ENCODE measurements at places on chromosomes 1 and 21.

DNA sequence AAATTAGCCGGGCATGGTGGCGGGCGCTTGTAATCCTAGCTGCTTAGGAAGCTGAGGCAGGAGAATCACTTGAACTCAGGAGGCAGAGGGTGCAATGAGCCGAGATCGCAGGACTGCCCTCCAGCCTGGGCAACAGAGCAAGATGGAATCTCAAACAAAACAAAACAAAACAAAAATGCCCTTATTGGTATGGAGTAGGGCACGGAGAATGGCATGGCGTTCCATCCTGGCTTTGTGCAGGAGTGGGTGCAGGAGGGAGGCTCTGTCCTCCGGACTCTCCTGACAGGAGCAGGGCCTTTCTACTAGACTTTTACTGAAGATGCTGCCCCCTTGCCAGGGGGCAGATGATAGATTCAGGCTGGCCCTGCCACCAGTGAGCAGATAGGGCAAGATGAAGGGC lies 1.0 kb downstream of the TMEM61 start:
- no peak for DNase-seq

DNA sequence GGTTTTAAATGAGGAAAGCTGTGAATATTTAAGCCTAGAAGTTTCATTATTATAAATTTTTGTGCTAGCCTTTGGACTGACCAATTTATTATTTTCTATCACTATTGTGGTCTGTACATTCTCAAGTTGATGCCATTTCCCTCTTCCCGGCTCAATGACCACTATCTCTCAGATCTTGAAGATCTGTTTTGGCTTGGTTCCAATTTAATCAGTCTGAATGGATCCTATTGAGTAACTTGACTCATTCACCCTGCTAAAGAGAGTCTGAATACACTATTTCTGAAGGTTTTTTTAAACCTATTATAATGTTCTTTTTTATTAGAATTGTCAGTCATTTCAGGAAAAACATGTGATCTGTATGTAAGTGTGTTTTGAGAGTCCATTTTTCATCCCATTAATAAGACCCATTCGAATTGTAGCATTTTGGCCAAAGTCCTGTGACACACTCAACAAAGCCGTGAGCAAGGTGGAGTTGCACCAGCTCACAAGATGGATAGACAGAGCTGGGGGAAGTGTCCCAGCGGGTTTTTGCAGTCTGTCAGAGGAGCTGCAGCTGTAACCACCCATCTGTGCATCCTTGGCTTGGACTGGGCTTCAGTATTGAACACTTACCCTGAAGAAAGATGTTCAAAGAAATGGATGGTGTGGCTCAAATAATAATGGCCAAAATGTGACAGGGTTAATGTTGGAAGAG lies 145.6 kb downstream of the NFIA start:
- DNase-seq = no peak

- DNase-seq = no peak
Observed at GRCh38 chr1:96365076-96365475, 356.5 kb upstream of the PTBP2 start.

DNA sequence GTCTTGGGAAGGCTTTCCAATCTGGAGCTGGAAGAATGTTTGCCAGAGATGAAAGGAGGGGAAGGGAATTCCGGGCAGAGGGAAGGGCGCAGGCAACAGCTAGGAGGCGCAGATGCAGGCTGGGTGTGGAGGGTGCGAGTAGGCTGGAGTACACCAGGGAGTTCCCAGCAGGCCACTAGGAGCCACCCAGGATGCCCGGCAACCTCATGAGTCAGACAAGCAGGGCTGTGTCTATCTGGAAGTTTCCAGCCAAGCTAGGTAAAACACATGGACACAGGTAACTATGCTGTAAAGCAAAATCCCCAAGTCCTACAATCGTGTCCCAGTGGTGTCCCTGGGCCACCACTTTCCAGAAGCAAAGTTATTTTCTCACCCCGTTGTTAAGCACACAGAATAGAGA lies 990 bp upstream of the NBL1 start:
- no peak for DNase-seq

DNA sequence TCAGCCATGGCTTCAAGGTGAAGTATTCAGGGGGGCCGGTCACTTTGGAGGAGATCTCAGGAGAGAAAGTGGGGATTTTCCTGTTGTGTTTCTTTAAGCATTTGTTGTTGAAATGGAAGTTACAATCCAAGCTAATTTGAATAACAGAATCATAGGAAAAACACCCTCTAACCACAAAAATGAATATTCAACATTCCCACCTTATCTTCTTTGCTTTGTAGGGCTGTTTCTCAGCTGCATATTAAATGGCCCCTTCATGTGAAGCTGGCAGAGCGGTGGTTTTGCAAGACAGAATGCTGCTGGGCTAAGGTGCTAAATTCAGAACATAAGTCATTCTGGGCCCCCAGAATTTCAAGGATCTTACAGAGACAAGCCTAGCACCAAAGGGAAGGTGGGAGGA lies 279.0 kb downstream of the RRAGC start:
- DNase-seq = no peak

GRCh38 chr21:41294548-41295231 lies 21.9 kb upstream of the FAM3B start:
- DNase-seq = no peak

DNA sequence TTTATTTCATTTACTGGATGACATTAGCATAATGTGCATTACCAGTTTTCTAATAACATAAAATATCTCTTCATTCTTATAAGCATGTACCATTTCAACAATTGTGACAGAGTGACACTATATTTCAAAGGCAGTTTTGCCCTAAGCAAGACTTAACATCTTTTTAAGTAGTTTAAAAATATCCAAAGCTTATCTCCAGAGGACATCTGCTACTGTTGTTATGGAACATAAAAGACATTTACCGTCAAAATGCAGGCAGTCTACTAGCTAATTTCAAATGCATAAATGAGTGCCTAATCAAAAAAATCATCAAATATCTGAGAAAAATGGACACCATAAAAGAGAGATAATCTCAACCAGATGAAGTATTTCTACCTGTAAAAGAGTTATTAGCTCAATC lies 782.4 kb upstream of the BRINP3 start:
- DNase-seq = no peak

GRCh38 chr1:203505526-203506204 lies 11.7 kb downstream of the OPTC start:
- no peak for DNase-seq

DNA sequence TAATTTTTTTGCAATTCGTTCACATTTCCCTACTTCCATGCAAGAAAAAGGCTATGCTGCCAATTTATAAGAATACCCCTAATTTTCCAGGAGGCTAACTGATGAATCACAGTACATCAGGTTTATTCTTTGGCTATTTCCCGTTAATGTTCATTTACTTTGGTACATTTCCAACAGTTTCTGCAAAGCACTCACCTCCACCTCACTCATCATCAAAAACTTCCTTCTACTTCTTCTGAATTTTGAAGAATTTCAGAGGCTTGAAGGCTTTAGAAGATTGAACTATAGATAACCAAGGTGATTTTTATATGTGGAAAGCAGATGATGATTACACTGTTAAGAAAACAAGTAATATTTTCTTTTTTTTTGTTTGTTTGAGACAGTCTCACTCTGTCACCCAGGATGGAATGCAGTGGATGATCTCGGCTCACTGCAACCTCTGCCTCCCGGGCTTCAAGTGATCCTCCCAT lies 60.5 kb upstream of the HP1BP3 start:
- DNase-seq = no peak

- DNase-seq = no peak
Observed at GRCh38 chr1:39170731-39171667, 33.5 kb upstream of the MACF1 start.

DNA sequence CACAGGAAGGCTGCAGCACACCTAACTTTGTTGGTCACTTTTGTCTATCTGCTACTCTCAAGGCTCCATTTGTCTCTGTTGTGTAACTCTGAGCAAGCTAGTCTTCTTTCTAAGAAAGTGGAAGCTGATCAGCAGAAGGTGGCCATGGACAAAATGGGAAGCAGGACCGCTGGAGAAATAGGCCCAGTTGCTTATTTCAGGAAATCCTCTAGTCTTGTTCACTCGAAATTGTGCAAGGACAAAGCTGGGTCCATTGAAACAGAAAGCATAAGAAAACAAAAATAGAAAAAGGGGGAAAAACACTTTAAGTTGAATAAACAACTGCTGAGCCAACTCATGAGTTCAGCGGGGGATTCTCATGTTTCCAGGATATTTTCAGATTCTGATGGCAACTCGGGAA lies 150.1 kb downstream of the PBX1 start:
- no peak for DNase-seq

DNA sequence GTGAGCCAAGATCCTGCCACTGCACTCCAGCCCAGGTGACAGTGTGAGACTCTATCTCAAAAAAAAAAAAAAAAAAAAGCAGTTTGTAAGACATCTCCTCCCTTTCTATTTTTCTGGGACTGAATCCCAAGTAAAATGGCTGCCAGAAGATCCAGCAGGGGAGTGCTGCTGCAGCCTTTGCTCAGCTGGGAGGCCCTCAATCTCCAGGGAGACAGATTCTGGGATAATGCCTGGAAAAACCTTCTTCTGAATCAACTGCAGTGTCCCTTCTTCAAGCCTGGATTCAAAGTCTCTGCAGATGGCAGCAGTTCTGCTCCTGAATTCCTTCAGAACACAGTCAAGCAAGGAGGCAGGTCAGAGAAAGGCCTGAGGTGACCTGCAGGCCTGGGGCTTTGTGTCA lies 191.0 kb upstream of the NRIP1 start:
- no peak for DNase-seq

DNA sequence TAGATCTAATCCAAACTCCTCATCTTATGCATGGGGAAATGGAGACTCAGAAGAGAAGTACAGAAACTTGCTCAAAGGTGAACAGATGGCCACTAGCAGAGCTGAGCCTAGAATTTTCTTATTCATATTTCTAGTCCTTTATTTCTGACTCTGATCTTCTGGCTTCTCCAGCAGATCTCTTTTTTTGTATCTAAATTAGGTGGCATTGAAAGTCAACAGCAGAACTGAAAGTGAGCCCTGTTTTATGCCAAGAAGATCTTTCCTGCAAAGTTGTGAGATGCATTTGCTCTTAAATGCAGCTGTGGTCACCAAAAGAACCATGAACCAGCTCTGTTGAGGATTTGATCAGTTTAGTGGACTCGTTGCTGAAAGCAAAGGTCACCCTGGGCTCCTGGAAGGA lies 75.5 kb downstream of the KAZN start:
- DNase-seq = no peak

DNA sequence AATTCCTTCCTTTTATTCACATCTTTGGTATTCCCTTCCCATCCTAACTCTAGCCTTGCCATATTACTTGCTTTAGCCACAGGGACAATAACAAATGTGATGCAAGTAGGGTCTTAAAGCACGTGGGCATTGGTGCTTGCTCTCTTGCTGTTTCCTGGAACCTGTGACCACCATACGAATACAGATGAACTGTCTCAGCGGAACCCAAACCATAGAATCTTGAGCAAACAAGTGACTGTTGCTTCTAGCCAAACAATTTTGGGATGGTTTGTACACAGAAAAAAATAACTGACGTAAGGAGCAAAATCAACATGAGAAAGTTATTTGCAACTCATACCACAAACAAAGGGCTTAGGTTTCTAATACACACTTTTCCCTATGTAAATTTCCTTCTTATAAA lies 15.2 kb upstream of the VTCN1 start:
- DNase-seq = no peak

DNA sequence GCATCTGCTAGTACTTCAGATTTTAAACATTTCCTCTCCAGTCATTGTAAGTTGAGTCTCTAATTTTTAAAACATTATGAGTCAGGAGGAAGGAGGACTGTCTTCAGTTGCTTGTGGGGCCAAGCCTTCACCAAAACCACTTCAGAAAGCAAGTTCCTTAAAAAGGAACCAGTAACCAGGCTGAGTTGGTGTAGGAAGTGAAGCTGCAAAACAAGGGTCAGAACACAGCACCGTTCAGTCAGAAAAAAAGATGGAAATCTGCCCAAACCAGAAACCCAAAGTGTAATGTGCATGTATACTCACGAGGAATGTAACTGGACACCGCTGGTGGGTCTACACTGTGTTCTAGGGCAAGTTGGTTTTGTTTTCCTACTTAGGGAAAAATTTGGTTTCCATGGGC lies 402.1 kb downstream of the SETD4 start:
- no peak for DNase-seq

- no peak for DNase-seq
Observed at GRCh38 chr1:87462894-87463293, 134.2 kb downstream of the LMO4 start.

DNA sequence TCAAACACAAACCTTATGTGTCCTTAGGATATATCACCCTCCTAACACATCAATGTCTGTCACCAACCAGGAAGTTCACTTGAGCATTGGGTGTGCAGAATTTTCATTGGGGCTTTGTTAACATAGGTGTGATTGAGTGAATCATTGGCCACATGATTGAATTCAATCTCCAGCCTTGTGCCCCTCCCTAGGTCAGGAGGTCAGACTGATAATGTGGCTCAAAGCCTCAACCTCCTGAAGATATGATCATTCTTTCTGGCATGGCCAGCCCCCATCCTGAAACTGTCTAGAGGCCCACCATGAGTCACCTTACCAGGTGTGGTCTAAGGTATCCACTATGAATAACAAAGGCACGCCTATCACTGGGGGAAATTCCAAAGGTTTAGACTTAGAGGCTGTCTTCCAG lies 90.1 kb downstream of the PKN2 start:
- DNase-seq = no peak

DNA sequence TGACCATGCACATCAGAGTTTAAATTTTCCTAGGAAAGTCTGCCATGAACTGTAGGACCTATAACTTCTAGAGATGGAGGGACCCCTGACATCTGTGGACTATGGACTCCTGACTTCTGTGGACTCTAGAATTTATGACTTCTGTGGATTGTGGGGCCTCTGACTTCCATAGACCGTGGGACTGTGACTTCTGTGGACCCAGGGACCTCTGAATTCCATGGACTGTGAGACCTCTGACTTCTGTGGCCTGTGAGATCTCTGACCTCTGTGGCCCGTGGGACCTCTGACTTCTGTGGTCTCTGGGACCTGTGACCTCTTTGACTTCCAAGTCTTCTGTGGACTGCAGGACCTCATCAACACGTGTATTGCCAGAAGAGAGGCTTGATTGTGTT lies 36.7 kb downstream of the PEX14 start:
- no peak for DNase-seq

GRCh38 chr1:23554127-23554480 lies 5.2 kb downstream of the ID3 start:
- no peak for DNase-seq

GRCh38 chr1:79323239-79324025 lies 316.9 kb upstream of the ADGRL4 start:
- no peak for DNase-seq

All from stimulated activated CD8-positive, alpha-beta memory T cell treated with anti-CD3 and anti-CD28 coated beads, Interleukin-2, amount 100 ng/mL, for 1 hour (primary cell).